ENCODE measurements at places on chromosomes 6 and 20. TPM values are rescaled to one million over a fixed set of nuclear protein-coding genes. Genes with fewer than 3 reads are reported as not detected.

GRCh38 chr6:110492584-110492983, 16.2 kb upstream of the SLC22A16 start:
- H3K4me1 ChIP-seq = no peaks in the 10 kb centered on the region
- DNase-seq = no peak
- no peak overlapping the region for H3K4me3 ChIP-seq
- H3K27me3 ChIP-seq = no peaks in the 10 kb centered on the region
- no peaks in the 10 kb centered on the region for H3K36me3 ChIP-seq

DNA sequence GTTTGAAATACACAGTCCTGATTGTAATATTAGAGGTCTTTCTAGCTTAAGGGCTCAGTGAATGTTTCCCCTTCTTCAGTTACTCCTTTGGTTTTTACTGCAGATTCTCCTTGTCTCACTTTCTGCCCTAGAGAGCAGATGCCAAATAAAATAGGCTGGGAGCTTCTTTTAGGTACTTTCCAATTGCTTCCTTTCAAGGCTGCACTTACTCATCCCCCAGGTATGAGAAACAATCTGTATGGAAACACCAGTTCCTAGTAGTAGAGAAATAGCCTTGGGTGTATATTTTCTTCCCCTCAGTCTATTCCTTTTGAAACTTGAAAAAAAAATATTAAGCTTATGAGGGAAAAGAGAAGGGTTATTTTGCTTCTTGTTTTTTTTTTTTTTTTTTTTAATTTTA, 139.7 kb downstream of the PAK5 start:
- peaks cover 17% of the 10 kb centered on the region for H3K27me3 ChIP-seq
- DNase-seq = no peak
- no peak overlapping the region for H3K27ac ChIP-seq
- no peaks in the 10 kb centered on the region for H3K36me3 ChIP-seq

GRCh38 chr6:96900873-96901272, 3.2 kb upstream of the NDUFAF4 start:
- H3K27me3 ChIP-seq = no peaks in the 10 kb centered on the region
- no peak overlapping the region for H3K27ac ChIP-seq
- peaks cover 5% of the 10 kb centered on the region for H3K36me3 ChIP-seq

The MYB gene
- not detected for total RNA-seq

DNA sequence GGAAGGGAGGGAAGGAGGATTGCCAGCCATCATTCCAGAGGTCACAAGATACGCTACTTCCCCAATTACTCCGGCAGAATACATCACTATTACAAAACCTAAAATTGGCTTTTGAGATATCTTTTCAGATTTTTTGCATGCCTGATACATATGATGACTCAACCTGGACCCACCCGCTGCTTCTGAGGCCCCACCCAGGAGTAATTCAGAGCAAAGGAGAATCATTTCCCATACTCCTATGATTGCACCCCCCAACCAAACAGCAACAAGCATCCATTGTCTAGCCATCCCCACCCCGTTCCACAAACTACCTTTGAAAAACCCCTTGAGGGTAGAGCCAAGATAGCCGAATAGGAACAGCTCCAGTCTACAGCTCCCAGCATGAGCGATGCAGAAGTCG, 163.5 kb upstream of the GJE1 start:
- H3K4me1 ChIP-seq = no peaks in the 10 kb centered on the region
- no peak for DNase-seq
- H3K27ac ChIP-seq = no peak overlapping the region
- no peaks in the 10 kb centered on the region for H3K27me3 ChIP-seq

The MATN4 gene
- not detected for total RNA-seq

- H3K27ac ChIP-seq = no peak overlapping the region
- DNase-seq = no peak
- H3K4me3 ChIP-seq = no peak overlapping the region
- H3K27me3 ChIP-seq = no peaks in the 10 kb centered on the region
- no peaks in the 10 kb centered on the region for H3K4me1 ChIP-seq
- H3K36me3 ChIP-seq = no peaks in the 10 kb centered on the region
These were observed 597.9 kb downstream of the COL12A1 start for GRCh38 chr6:74607934-74608333.

The KHDC1L gene
- not detected for total RNA-seq

- H3K4me1 ChIP-seq = no peaks in the 10 kb centered on the region
- no peak overlapping the region for H3K27ac ChIP-seq
- DNase-seq = no peak
- no peak overlapping the region for H3K4me3 ChIP-seq
These were observed 694.9 kb downstream of the FRK start for GRCh38 chr6:115365783-115366182.

DNA sequence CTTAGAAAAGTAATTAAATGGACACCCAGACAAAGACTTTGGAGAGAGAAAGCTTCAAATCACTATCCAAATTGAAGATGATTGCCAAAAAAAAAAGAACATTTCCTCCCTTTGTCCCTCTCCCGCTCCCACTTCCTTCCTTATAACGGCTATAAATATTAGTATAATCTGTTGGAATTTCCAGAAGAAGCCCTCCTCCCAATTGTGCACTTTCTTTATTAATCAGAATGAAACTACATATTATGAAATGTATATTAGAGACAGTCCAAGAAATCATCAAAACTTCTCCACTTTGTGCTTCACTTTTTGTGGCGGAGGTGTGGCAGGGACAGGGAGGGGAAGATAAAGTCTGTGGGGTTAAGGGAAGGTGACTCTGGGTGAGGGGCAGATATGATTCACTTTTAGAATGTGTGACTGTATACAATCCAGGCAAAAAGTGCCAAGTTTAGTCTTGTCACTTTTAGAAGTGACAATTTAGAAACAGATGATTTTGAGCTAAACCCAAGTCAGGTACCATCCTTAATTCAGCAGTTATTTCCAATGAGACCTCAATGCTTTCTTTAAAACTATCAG, 195.0 kb upstream of the MARCKS start:
- H3K4me3 ChIP-seq = no peak overlapping the region
- no peak overlapping the region for H3K27ac ChIP-seq
- no peaks in the 10 kb centered on the region for H3K36me3 ChIP-seq
- no peaks in the 10 kb centered on the region for H3K27me3 ChIP-seq

- H3K27ac ChIP-seq = no peak overlapping the region
- H3K27me3 ChIP-seq = no peaks in the 10 kb centered on the region
- no peak for DNase-seq
- H3K36me3 ChIP-seq = no peaks in the 10 kb centered on the region
- no peak overlapping the region for H3K4me3 ChIP-seq
- peaks cover 5% of the 10 kb centered on the region for H3K4me1 ChIP-seq
These were observed 57.1 kb upstream of the MLN start for GRCh38 chr6:33860706-33861474.

The ARG1 gene
- total RNA-seq = not detected

DNA sequence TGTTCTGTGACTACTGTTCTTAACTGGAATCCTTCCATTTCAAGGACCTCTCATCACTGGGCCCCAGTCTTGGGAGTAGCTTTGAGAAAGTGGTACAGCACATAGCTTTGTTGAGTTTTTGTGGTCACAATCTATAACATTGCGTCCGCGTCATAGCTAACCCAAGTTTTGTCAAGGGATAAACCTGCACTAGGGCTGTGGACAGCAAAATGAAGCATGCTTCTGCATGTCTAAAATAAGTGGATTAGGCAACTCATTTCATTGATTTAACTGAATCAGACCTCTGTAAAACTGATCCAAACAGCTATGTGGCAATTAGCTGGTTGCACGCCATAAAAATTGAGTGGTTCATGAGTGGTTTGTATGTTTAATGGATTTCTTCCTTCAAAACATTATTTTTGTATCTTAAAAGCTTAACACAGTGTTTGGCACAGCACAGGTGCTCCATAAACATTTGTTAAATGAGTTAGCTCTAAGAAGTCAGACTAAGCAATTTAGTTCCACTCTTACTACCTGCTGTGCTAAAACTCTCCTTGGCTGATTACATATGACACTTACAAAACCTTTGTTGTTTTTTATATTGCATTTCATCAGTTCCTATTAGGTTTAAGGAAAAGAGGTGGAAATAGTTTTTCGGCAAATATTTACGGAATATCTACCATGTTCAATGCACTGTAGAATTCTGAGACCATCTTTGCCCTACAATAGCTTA, 160.3 kb upstream of the ATXN1 start:
- H3K27ac ChIP-seq = no peak overlapping the region
- no peak for DNase-seq
- no peaks in the 10 kb centered on the region for H3K27me3 ChIP-seq
- no peaks in the 10 kb centered on the region for H3K36me3 ChIP-seq
- no peak overlapping the region for H3K4me3 ChIP-seq

DNA sequence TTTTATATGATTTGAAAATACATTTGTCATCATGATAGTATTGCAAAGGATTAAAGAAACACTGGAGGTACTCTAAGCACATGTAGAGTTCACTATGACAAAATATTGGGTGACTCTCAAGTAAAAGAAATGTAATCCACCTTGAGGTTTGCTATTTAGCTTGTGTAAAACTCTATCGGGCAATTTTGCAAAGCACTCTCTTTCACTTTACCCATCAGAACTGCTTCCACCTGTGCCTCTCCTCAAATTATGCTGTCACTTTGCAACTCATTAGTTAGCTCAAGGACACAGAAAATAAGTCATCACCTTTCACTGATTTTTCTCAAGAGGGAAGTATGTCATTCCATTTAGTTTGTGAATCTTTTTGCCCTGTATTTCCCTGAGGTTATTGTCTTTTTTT, 14.0 kb downstream of the TRDN start:
- no peak for DNase-seq
- H3K4me1 ChIP-seq = no peaks in the 10 kb centered on the region
- no peaks in the 10 kb centered on the region for H3K27me3 ChIP-seq
- no peak overlapping the region for H3K27ac ChIP-seq
- H3K36me3 ChIP-seq = no peaks in the 10 kb centered on the region

DNA sequence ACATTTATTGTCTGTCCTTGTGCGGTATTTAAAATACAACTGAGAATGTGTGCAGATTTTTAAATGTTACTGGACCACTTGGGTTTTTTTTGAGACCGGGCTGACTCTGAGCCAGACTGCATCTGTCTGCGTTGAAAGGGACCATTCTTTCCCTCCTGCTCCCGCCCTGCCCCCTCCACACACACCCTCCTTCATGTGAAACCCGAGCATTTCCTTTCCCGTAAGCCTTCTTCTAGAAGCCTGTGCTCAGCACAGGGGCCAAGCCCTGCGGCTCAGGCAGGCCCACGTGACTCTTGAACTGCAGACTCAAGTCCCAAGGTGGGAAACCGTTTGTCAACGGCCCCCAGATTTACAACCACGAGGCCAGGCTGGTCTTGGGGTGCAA, 82.7 kb upstream of the FOXC1 start:
- no peak overlapping the region for H3K4me3 ChIP-seq
- no peak overlapping the region for H3K27ac ChIP-seq
- H3K4me1 ChIP-seq = peaks cover 16% of the 10 kb centered on the region
- no peak for DNase-seq
- no peaks in the 10 kb centered on the region for H3K36me3 ChIP-seq

- H3K36me3 ChIP-seq = no peaks in the 10 kb centered on the region
- no peak overlapping the region for H3K27ac ChIP-seq
- no peak for DNase-seq
- H3K4me1 ChIP-seq = no peaks in the 10 kb centered on the region
These were observed 173.8 kb upstream of the NRSN1 start for GRCh38 chr6:23952245-23952644.

The CARMIL1 gene
- total RNA-seq = 4.6 TPM

- no peaks in the 10 kb centered on the region for H3K36me3 ChIP-seq
- peaks cover 99% of the 10 kb centered on the region for H3K27me3 ChIP-seq
- H3K4me3 ChIP-seq = peak overlapping the region; percentile 63
These were observed 92.0 kb upstream of the PRDM1 start for GRCh38 chr6:105994118-105994590.

- H3K27ac ChIP-seq = no peak overlapping the region
- H3K27me3 ChIP-seq = no peaks in the 10 kb centered on the region
- H3K4me3 ChIP-seq = no peak overlapping the region
- no peaks in the 10 kb centered on the region for H3K36me3 ChIP-seq
- no peaks in the 10 kb centered on the region for H3K4me1 ChIP-seq
These were observed 142.3 kb downstream of the TBXT start for GRCh38 chr6:166025149-166025898.

DNA sequence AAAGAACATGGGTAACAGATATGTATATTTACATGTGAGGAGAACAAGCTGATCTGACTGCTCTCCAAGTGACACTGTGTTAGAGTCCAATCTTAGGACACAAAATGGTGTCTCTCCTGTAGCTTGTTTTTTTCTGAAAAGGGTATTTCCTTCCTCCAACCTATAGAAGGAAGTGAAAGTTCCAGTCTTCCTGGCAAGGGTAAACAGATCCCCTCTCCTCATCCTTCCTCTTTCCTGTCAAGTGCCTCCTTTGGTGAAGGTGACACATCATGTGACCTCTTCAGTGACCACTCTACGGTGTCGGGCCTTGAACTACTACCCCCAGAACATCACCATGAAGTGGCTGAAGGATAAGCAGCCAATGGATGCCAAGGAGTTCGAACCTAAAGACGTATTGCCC, 5.2 kb downstream of the HFE start:
- H3K4me3 ChIP-seq = no peak overlapping the region
- no peaks in the 10 kb centered on the region for H3K36me3 ChIP-seq
- DNase-seq = no peak
